ENCODE measurements at places on chromosomes 11 and 22.

- DNase-seq, result no peak
Measured at GRCh38 chr11:87859636-87860035, 315.6 kb downstream of the RAB38 start.

GRCh38 chr11:81966340-81966739 lies 767.3 kb downstream of the FAM181B start:
- DNase-seq, result no peak

GRCh38 chr11:44608991-44609782 lies 43.7 kb downstream of the CD82 start:
- DNase-seq, result peak; percentile 41

GRCh38 chr11:69001243-69002081 lies 11.6 kb downstream of the MRGPRF start:
- no peak for DNase-seq

DNA sequence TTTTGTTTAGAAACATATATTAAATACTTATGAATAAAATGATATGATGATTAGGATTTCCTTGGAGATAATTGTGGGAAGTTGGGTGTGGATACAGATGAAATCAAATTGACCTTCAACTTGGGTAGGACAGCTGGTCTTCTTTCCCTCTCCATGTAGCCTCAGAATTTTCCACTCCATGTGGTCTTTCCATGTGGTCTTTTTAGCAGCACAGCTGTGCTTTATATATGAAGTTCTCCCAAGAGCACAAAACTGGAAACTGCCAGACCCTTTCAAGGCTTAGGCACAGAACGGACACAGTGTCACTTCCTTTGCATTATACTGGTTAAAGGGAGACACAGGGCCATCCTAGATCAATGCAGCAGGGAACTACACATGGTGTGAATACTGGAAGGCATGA lies 28.6 kb downstream of the FAM76B start:
- no peak for DNase-seq

DNA sequence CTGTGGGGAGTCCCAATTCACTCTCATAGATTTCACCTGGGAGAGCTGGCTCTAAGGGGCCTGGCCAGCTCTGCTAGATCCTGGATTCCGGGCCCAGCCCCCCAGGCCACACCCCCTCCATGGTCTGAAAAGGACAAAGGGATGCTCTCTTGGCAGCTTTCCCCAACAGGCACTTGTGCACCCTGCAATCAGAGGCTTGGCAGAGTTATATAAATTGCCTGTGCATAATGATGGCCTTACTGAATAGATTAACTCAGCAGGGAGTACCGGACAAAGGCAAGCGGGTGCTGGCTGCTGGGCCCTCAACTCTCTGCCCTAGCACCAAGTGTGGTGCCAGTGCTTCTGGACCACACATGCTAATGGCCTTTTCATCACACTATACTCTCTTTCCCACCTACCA lies 461.6 kb downstream of the BUD13 start:
- DNase-seq, result no peak

DNA sequence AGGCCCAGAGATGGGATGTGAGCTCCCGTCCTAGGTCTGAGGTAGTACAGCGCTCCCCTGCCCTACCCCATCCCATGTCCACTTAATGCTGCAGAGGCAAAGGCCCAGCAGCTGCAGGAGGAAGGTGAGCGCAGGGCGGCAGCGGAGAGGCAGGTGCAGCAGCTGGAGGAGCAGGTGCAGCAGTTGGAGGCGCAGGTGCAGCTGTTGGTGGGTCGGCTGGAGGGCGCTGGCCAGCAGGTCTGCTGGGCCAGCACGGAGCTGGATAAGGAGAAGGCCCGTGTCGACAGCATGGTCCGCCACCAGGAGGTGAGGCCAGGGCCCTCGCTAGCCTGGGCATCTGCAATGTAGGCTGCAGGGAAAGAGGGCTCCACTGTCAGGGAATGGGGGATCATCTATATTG lies 15.2 kb downstream of the CCDC157 start:
- DNase-seq, result no peak

- no peak for DNase-seq
Measured at GRCh38 chr11:1570001-1570453, 2.0 kb downstream of the DUSP8 start.

- no peak for DNase-seq
Measured at GRCh38 chr11:19370100-19370861, 129.5 kb upstream of the E2F8 start.

DNA sequence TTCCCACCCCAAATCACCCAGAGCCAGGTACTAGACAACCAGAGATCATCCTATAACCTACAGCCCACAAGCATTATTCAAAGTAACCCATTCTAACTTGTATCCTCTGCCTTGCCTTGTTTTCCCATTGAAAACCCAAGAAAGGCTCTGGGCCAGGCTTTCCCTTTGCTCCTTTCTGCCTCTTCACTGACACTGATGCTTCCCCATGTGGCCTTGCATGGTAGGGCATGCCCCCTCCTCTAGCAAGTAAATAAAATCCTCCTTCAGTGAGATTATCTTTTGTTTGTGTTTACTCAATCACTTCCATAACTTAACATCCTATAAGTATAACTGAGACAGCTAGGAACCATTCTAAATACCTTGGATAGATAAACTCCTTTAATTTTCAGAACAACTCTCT lies 65.6 kb upstream of the FAR1 start:
- no peak for DNase-seq

DNA sequence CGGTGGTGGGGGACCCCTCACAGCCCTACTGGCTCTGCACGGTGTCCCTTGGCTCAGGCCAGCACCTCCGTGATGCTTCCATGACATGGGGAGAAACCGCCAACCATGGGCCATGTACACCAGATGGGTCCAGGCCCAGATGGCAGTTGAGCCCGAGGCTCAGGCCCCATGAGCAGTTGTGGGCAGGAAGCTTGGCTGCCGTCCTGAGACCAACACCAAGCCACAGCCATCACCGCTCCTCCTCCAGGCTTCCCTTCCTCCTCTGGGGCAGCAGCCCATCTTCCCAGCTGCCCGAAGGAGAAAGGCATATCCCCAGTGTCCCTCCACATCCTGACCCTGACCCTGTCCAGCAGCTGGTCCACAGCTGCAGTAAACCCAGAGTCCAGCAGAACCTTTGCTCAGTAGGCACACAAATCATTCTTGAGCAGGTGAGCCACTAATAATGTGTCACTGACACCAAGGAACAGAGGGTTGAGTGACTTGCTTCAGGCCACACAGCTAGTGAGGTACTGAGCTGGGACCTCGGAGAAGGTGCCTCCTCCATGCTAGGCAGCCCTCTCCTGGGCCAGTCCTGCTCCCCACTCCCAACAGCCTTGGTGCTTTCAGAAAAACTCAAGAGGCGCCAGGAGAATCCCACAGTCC lies 204.9 kb downstream of the CTTN start:
- no peak for DNase-seq

DNA sequence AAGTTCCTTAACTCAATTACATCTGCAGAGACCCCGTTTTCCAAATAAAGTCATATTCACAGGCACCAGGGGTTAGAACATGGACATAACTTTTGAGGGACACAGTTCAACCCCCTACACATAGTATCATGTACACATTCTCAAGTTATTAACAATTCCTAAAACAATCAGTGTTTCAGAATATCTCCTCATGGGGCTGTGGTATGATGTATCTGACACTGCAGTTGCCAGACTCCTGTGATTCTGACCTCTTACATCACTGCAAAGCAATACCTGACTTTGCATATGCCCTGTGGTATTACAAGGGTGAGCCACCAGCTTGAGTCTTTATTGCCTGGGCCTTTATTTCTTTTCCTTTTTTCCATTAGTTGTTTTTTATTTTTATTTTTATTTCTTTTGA lies 141.7 kb downstream of the COMMD9 start:
- no peak for DNase-seq

GRCh38 chr22:31947296-31947695 lies 3.0 kb downstream of the YWHAH start:
- peak; percentile 54 for DNase-seq

- no peak for DNase-seq
Measured at GRCh38 chr11:59801981-59802638, 8.5 kb downstream of the MRPL16 start.

- no peak for DNase-seq
Measured at GRCh38 chr11:44608651-44608990, 43.2 kb downstream of the CD82 start.

GRCh38 chr11:86630229-86630981 lies 42.0 kb downstream of the ME3 start:
- DNase-seq, result no peak

- DNase-seq, result no peak
Measured at GRCh38 chr11:57049749-57050148, 61.0 kb downstream of the OR5AK2 start.

- DNase-seq, result no peak
Measured at GRCh38 chr11:107783121-107783520, 71.3 kb upstream of the SLN start.

GRCh38 chr11:14892577-14892976 lies 546 bp upstream of the CYP2R1 start:
- DNase-seq, result no peak

GRCh38 chr11:27860811-27861210 lies 160.6 kb upstream of the BDNF start:
- no peak for DNase-seq

DNA sequence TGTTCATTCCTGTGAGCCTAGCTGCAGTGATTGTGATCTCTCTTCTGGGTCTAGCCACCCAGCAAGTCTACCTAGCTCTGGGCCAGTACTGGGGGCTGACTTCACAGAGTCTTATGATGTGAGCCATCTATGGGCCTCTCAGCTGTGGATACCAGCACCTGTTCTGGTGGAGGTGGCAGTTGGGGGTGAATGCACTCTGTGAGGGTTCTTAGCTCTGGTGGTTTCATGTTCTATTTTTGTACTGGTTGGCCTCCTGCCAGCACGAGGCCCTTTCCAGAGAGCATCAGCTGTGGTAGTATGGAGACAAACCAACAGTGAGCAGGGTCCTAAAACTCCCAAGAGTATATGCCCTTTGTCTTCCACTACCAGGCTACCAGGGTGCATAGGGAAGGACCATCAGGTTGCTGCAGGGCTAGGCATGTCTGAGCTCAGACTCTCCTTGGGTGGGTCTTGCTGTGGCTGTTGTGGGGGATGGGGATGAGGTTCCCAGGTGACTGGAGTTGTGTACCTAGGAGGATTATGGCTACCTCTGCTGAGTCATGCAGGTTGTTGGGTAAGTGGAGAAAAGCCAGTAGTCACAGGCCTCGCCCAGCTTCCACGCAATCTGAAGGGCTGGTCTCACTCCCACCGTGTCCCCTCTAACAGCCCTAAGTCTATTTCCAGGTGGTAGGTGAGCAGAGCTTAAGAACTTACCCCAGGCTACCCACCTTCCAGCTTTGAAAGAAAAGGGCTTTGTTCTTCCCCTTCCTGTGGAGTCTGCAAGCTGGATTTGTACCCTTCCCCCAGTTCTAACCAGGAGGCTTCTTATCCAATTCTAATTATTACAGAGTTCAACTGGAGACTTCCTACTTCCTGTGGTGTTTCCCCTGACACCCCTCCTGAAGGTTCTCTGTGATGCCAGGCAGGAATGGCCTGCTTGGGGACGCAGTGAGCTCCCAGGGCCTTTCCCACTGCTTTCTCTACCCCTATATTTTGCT lies 250.7 kb downstream of the LUZP2 start:
- no peak for DNase-seq

Measured in activated CD4-positive, alpha-beta T cell treated with anti-CD3 and anti-CD28 coated beads, Interleukin-2, Interleukin-6, amounts not matched to agents 100 ng/mL and 50 ng/mL, durations not matched to agents 16 hours and 8 hours (primary cell).